Naive thymus-derived CD4-positive, alpha-beta T cell (primary cell): ENCODE measurements at places on chromosomes 7 and 10.

DNA sequence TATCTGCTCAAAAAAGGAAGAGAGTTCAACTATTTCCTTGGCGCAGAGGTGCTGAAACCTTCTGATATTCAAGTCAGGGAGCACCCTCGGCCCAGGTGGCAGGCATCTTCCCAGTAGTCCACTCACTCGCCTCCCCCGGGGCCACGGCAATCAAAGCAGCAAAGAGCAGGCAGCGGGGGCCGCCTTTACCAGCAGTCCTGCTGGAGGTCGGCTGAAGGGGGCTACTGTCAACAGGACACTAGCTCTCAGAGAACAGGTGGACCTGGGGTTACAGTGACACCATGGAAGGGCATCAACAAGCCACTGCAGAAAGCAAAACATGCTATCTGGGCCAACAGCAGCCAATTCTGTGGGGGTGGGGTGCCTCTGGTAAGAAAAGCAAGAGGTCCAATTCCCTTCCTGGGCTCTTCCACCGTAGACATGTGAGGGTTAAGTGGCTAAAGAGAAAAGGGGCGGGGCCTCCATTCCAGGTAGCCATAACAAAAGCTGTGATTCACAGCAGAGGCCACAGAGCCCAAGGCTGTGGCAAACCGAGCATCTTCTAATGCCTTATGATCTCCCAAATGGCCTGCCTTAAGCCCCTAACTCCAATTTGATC, 9.4 kb downstream of the FZD9 start:
- no peak for DNase-seq

DNA sequence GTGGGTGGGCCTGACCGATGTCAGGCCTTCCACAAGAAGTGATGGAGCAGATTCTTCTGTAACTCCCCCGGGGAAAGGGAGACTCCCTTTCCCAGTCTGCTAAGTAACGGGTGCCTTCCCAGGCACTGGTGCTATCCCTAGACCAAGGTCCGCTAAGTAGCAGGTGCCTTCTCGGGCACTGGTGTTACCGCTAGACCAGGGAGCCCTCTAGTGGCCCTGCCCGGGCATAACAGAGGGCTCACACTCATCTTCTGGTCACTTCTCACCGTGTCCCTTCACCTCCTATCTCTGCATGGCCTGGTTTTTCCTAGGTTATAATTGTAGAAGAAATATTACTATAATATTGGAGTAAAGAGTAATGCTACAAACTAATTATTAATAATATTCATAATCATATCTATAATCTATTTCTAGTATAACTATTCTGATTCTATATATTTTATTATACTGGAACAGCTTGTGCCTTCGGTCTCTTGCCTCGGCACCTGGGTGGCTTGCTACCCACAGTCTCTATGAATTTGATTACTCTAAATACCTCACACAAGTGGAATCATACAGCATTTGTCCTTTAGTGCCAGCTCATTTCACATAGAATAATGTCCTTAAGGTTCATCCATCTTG, 1378.7 kb downstream of the XPNPEP1 start:
- no peak for DNase-seq

GRCh38 chr7:30877015-30877769, 34.5 kb upstream of the AQP1 start:
- no peak for DNase-seq

- DNase-seq = no peak
These were observed 45.2 kb downstream of the LRRC20 start for GRCh38 chr10:70337201-70337651.

GRCh38 chr10:119602241-119603095, 5.7 kb upstream of the TIAL1 start:
- no peak for DNase-seq

- DNase-seq = no peak
These were observed 33.4 kb downstream of the ELFN1 start for GRCh38 chr7:1703441-1703840.

- no peak for DNase-seq
These were observed 1060.6 kb downstream of the LRMDA start for GRCh38 chr10:76492026-76492425.

DNA sequence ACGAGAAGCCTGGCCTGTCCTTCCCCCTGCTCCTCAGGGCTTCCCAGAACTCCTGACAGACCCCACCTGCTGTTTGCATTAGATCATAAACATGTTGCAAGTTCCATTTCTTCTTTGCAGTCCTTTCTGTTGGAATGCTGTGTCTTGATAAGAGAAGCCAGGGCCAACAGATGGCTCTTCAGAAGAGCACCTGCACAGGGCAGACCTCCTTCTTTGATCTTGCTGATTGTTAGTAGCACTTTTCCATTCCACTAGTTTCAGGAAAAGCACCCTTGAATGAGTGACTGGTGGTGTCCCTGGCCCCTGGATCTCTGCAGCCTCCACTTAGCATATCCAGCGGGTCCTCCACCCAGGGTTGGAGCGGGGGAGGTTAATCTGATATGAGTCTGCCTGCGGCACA, 243.2 kb downstream of the GFRA1 start:
- no peak for DNase-seq

GRCh38 chr10:96720422-96721206, at the start of gene PIK3AP1:
Gene PIK3AP1 (minus strand): TSS chr10:96720514. CDS start chr10:96720394, 120 bp downstream.
- DNase-seq = peak; percentile 48

DNA sequence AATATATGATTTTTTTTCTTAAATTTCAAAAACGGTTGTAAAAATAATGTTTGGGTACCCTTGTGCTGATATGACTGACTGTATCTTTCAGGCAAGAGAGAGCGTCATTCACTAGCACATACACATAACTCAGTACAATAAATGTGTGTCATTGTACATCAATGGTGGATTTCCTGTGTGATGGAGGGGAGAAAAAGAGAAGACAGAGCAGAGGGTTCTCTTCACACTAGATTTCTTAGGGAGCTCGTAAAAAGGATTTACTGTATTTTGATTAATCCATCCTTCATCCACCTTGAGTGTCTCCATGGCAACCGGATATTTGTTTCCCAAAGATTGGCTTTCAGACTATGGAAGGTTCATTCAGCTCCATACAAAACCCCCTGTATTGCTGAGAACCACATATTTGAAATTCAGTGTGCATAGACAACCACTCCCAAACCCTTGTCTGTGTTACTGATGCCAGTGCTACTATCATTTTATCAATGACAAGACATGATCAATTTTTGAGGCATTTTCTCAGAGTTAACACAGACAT, 150.6 kb downstream of the AKR1D1 start:
- DNase-seq = no peak

- DNase-seq = no peak
These were observed 38.1 kb downstream of the KIAA1549 start for GRCh38 chr7:138943061-138943460.

DNA sequence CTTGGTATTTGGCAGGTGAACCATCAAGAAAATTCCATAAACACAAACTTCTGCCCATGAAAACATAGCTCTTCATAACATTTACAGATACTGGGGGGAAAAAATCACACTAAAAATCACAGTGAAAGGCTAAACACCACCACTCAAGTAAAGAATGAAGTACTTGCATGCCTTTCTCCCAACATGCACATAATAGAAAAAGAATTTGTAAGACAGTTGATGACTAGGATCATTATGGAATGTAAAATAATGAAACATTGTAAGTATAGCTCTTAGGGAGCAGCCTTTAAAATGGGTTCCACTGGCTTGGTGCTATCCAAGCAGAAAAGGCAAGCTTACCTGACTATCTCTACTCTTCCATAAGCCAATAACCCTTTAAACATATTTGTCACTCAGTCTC, 299.9 kb upstream of the LRRN3 start:
- no peak for DNase-seq

DNA sequence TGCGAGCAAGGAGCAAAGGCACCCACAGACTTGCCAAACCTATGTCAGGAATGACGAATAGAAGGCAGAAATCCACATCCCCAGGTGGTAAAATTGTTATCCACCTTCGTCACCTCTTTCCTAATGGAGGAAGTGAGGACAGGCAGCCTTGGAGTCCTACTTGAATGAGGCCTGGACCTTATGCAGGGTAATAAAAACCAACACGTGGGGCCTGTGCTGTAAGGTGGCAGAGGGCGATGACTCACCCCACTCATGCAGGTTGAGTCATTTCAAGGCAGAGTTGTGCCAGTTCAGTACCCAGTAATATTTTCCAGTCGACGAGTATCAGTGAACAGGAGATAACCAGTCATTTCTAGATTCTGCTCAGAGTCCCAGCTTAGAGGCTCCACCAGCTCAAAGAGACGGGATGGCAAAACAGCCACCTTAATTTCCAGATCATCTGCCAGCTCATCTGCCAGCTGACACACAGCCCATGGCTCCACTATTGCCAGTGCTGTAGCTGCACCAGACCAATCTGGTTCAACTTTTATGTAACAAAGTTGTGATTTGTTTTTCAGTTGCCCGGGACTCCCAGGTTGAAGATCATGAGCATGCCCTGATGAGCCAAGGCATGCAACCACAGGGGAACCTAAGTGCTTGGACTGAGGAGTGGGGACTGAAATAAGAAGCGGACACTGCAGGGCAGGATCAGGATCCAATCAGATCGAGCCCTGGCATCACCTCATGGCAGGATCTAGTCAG, 176.2 kb upstream of the ITGB1 start:
- no peak for DNase-seq

GRCh38 chr10:78852466-78853240, 216.1 kb upstream of the ZMIZ1 start:
- no peak for DNase-seq

- DNase-seq = peak; percentile 79
These were observed 256.4 kb downstream of the CAMK1D start for GRCh38 chr10:12605580-12606405.

GRCh38 chr7:129228633-129229032, 3.8 kb downstream of the AHCYL2 start:
- no peak for DNase-seq

DNA sequence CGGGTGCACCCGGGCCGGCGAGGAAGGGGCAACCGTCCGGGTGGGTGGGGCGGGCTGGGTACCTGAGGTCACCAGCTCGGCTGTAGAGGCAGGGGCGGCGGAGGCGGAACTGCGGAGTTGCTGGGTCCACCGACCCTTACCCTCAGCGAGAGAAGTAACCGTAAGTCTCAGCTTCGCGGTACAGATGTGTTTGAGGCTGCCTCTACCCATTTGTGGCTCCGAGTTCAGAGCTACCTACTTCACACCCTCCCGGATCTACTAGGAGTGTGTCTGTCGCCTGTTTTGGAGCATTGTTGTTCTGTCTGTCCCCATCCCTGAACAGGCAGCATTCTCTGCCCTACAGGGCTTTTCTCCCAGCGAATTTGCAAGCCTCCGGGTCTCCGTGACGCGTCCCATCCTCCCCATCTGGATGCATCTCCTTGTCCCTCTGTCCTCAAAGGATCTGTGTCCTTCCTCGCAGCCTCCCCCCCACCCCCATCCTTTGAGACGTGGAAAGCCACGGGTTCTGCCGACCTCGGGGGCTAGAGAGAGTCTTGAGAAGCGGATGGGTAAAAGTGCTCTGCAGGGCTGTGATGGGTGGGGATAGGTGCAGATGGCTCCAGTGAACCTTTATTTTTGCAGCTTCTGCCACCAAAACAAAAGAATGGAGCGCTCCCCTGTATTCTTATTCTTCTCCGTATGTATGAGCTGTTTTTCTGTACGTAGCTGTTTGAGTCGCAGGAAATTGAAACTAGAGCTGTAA, 757 bp downstream of the ANKIB1 start:
- DNase-seq = peak; percentile 23

DNA sequence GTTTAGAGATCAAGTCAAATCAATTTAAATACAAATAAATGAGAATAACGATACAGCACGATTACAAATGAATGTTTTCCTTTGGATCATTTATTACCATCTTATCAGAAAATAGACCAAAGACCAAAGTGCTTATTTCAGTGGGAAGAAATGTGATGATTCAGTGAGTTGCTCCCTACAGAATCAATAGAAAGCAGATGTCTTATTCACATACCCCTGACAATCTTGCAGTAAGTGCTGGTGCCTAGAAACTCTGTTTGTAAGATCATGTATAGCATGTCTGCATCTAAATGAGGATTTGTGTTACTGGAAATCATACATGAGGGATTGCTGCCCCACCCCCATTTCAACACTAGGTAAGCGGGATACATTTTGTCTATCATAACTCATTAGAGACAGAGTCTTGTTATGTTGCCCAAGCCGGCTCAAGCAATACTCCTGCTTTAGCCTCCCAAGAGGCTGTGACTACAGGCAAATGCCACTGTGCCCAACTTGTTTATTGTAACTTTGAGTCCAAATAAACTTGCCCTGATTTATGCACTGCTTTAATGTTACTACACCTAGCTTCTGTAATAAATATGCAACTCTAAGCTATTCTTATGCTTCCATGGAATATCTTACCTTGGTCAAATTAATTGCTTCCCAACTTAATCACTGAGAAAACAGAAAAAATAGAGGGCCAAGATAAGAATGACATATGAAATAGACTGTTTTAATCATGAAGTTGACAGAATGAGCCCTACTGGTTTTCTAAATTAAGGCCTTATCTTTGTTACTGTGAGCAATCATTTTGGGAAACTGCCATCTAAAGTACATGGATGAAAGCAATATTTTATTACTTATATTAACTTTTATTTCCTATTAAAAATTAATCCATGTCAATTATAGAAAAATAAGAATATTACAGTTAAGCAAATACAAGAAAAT, 82.5 kb downstream of the AHR start:
- DNase-seq = no peak

- no peak for DNase-seq
These were observed 67.6 kb downstream of the CUBN start for GRCh38 chr10:17062009-17062408.

GRCh38 chr10:44385026-44385695, at the start of gene CXCL12:
Gene CXCL12 (minus strand): TSS chr10:44385097. CDS start chr10:44385005, 92 bp downstream.
- no peak for DNase-seq

DNA sequence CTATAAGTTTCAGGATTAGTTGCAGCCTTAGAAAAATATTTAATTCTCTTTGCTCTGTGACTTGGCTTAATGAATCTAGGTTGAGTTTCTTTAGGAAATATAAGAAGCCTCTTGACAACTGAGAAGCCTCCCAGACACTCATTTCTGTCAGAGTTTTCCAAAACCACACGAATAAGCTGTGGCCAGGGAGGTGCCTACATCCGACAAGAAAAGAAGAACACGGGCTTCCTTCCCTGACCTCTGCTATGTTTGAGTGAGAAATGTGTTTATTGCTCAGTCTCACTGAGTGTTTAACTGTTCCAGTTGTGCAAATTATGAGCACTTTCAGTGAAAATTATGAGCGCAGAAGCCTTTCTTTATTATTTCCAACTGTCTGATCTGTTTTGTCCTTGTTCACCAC, 105.0 kb downstream of the TRIL start:
- no peak for DNase-seq

- DNase-seq = peak; percentile 40
These were observed 9.2 kb downstream of the AGBL3 start for GRCh38 chr7:134995239-134996096.

GRCh38 chr7:44681645-44682044, 67.0 kb upstream of the ZMIZ2 start:
- DNase-seq = no peak
